ENCODE measurements at places on chromosomes 13 and 19. TPM values are rescaled to one million over a fixed set of nuclear protein-coding genes. Genes with fewer than 3 reads are reported as not detected.
A peak's percentile ranks its signal among the peaks of the same experiment; 100 is the strongest.

DNA sequence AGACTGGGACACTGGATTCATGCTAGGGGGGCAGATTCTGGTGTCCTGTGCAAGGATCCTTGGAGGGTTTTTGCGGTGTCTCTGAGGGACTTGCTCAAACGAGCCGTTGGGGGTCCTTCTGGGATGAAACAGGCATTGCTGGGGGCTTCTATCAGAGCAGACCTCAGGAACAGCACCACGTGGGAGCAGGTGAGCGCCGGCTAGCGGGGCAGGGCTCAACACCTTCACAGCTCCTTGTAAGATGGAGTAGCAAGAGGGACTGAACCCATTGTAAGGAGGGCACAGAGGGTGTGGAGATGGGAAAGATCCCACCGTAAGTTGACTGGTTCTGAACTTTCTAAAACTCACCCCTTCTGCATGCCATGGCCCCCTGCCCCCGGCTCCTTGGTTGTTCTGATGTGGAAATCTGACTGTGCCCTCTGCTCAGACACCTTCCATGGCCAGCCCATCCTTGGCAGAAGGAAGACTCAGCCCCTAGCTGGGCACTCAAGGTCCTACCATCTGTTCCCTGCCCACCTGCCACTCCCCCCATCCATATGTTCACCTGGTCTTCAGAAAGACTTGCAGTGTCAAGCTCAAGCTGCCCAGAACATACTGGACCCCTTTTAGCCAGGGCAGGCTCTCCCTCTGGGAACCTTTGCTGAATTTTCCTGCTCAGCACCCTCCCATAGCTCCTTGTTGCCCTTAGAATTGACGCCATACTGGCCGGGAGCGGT, 1.2 kb downstream of the SLC27A1 start:
- DNase-seq, result peak; percentile 39

DNA sequence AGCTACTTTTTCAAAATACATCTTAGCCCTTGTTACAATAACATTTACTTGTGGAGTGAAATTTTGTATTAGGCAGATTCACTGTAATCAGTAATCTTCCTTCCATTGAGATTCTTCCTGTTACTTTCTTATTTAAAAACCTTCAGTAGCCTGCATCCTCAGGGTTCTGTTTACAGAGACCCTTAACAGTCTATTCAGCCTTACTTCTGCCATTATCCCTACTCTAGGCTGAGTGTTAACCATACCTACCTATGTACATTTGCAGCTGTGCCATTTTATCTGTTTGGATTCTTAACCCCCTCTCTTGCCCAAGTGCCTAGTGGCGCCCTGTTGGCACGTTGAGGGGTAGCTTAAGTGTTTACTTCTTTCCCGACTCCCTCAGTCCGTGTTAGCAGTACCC, 71.9 kb downstream of the LRCH1 start:
- DNase-seq, result no peak

DNA sequence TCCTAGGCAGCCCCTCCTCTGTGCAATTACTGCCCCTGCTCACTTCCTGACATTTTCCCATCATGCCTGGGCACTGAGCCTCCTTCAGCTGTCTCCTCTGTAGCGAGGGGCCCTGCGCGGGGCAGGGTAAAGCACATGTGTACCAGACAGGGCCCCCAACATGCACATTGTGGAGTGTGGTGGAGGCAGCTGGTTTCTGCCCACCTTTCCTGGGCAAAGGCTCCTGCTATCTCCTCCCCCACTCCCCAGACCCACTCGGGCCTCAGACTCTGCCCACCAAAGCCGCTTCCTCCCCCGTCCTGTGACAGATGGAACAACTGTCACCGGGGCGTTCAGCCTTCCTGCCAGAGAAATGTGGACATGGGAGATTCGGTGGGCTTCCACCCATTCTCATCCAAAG, 2.9 kb upstream of the KPTN start:
- DNase-seq, result no peak

DNA sequence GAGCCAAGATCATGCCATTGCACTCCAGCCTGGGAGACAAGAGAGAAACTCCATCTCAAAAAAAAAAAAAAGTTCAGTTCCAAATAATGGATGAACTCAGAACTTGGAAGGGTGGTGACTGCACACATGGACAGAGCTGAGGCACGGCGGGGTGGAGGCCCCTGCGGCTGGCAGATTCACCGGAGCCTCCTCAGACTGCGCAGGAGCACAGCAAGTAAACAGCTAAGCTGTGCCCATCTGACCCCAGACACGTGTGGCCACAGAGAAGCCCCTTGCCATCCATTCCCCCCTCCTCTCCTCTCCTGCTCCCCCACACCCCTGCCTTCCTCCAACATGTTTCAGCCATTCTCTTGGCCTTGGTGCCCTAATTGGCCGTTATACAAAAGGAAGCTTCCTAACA, 15.6 kb upstream of the PROZ start:
- DNase-seq, result no peak

DNA sequence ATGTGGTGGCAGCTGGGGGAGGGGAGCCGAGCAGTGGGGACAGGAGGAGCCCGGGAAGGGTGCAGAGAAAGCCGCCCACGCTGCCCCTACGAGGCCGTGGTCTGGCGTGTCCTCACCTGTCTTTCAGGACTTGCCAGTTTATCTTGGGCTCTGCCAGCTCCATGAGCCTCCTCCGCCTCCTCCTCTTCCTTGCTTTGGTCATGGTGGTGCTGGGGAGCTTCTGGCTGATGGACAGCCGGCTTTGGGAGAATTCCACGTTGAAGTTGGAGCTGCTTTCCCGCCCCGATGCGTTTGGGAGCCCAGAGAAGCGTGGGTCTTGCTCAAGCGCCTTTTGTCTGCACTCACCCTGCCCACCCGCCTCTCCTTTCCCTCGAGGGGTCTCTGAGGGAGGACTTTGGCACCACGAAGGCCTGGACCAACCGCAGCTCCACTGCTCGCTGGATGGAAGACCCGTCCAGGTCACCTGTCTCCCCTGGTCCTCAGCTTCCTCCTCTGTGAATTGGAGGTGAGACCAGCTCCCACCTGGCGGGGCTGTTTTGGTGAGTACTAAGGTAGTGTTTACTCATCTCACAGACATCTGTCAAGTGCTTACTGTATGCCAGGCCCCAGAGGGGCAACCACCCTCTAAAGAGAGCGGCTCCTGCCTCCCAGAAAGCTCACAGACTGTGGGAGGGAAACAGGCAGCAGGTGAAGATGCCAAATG, 29.7 kb upstream of the MIER2 start:
- no peak for DNase-seq

RTBDN gene
- not detected for total RNA-seq

PEPD gene
- total RNA-seq, result 79.1 TPM

GJB6 gene
- total RNA-seq, result not detected

All from mucosa of descending colon (tissue), 3 donors.